Neural crest cell (in vitro differentiated cells): ENCODE measurements at places on chromosomes 5 and 9. TPM values are rescaled to one million over a fixed set of nuclear protein-coding genes. Genes with fewer than 3 reads are reported as not detected.

- H3K27me3 ChIP-seq = no peaks in the 10 kb centered on the region
- H3K4me1 ChIP-seq = peaks cover 24% of the 10 kb centered on the region
- peak overlapping the region; percentile 69 for H3K27ac ChIP-seq
Observed at GRCh38 chr9:95031711-95032461, 285.6 kb downstream of the FANCC start.

- H3K4me1 ChIP-seq = peaks cover 25% of the 10 kb centered on the region
- H3K36me3 ChIP-seq = no peaks in the 10 kb centered on the region
- H3K27ac ChIP-seq = no peak overlapping the region
- no peak overlapping the region for H3K4me3 ChIP-seq
- H3K27me3 ChIP-seq = peaks cover 90% of the 10 kb centered on the region
- DNase-seq = no peak
Observed at GRCh38 chr9:126614088-126614454, 343 bp downstream of the LMX1B start.

Gene SPINK7
- not detected in 2 replicates for total RNA-seq

Gene NOXA1
- total RNA-seq = 0.89 and 0.98 TPM in 2 replicates

- no peak overlapping the region for H3K27ac ChIP-seq
- no peaks in the 10 kb centered on the region for H3K4me1 ChIP-seq
- no peak overlapping the region for H3K4me3 ChIP-seq
Observed at GRCh38 chr5:71637133-71637532, 50.0 kb downstream of the MCCC2 start.

DNA sequence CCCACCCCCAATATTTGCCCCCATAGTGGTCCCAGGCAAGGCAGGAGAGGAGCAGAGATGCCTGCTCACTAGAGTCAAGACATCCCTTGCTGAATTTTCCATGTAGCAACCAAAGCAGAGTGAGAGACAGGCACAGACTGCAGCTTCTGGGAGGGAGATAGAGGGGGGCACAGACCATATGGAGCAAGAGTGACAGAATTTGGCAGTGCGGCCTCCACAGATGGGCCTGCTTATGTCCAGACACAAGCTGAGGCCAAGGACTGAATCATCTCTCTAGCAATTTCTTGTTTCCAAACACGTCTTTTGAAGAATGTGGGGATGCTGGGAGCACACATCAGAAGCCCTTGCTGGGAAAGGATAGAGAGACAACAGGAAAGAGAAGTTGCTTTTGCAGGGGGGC is 53.0 kb upstream of the ALDH1B1 start:
- no peak overlapping the region for H3K4me3 ChIP-seq
- H3K4me1 ChIP-seq = peaks cover 18% of the 10 kb centered on the region
- no peaks in the 10 kb centered on the region for H3K36me3 ChIP-seq
- H3K27me3 ChIP-seq = no peaks in the 10 kb centered on the region
- H3K27ac ChIP-seq = no peak overlapping the region
- no peak for DNase-seq

GRCh38 chr5:45113726-45114125 is 305.0 kb downstream of the MRPS30 start:
- no peak for DNase-seq
- H3K27ac ChIP-seq = no peak overlapping the region
- H3K36me3 ChIP-seq = no peaks in the 10 kb centered on the region
- no peaks in the 10 kb centered on the region for H3K27me3 ChIP-seq

Gene ARHGEF37
- 1.9 and 2.3 TPM in 2 replicates for total RNA-seq

Gene IFNA2
- total RNA-seq = not detected in 2 replicates

Gene C5orf52
- total RNA-seq = not detected in 2 replicates
